Glutamatergic neuron (in vitro differentiated cells): ENCODE measurements at places on chromosomes 7 and 10. TPM values are rescaled to one million over a fixed set of nuclear protein-coding genes. Genes with fewer than 3 reads are reported as not detected.

Gene DLX5
- total RNA-seq: not detected

Gene EBLN1
- total RNA-seq: not detected

Gene IDI1
- 103 TPM for total RNA-seq

Gene FOXI2
- total RNA-seq: 0.17 TPM

Gene ARPC1A
- total RNA-seq: 173 TPM

Gene TMEM196
- 3.6 TPM for total RNA-seq

Gene PRXL2A
- total RNA-seq: 164 TPM

Gene NUPR2
- total RNA-seq: not detected

Gene SPDYE8
- total RNA-seq: not detected

Gene TAS2R3
- 1.6 TPM for total RNA-seq

Gene CPVL
- 20.3 TPM for total RNA-seq

Gene BBS9
- 21.1 TPM for total RNA-seq

Gene INMT
- total RNA-seq: 1.7 TPM
